EH (cell line): ENCODE measurements at places on chromosomes 12 and 14.
A peak's percentile ranks its signal among the peaks of the same experiment; 100 is the strongest.

DNA sequence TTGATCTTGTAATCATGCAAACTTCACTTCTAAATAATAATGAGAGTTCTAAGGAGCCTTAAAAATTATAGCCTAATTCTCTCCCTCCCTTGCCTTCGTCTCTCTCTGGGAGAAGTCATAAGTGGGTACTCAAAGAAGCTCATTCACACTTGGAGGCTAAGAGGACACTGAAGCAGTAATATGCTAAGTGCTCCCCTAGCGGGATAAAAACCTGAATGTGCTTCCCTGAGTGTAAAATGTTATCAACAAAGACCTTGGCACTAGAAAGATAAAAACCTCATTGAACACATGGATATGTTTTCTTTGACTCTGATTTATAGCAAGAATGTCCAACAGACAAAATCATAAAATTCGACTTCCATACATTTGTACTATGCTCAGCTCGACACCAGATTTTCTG, 337.9 kb upstream of the NOVA1 start:
- no peak for DNase-seq

DNA sequence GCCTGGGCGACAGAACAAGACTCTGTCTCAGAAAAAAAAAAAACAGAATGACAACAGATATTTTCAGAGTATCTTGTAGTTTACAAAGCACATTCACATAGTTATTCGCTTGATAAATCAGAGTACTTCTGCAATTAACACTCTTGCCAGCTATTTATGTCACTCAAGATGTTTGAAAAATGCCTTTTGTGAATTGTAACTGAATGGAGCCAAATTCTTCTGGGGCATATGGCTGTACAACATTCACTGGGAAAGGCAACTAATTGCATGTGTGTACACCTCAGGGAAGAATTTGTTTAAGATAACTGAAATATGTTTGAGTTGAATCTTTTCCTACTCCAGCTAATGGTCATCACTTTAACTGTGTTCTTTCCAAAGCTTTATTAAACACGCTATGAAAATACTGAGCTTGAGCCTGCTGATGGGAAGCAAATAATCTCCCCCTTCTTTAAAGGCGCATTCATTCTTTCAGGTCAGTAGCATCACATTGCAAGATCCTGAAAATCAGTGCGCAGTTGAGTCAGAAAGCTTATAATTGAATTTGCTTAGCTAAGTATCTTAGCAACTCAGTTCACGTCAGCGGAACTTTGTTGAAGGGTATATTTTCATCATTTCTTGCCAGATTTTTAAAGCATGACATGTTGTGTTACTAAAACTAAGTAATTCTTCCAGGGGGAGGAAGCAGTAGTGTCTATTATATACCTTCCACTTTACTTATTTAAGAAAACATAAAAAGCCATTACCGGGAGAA, 66.6 kb downstream of the SINHCAF start:
- DNase-seq: no peak

- no peak for DNase-seq
Measured at GRCh38 chr12:3565985-3566384, 75.0 kb downstream of the PRMT8 start.

GRCh38 chr12:13114251-13115052, 11.0 kb upstream of the GSG1 start:
- DNase-seq: peak; percentile 64

DNA sequence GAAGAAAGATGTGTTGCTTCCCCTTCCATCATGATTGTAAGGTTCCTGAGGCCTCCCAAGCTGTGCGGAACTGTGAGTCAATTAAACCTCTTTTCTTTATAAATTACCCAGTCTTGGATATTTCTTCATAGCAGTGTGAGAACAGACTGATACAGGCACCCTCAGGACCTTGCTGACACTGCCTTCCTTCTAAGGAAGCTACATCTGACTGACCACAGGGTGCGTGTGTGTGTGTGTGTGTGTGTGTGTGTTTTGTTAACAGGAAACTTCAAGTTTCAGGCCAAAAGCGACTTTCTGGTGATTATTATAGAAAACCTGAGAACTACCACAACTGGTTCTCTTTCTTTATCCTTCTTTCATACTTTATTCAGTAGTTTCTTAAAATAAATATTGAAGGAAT, 149.0 kb downstream of the CAPZA3 start:
- peak; percentile 7 for DNase-seq

DNA sequence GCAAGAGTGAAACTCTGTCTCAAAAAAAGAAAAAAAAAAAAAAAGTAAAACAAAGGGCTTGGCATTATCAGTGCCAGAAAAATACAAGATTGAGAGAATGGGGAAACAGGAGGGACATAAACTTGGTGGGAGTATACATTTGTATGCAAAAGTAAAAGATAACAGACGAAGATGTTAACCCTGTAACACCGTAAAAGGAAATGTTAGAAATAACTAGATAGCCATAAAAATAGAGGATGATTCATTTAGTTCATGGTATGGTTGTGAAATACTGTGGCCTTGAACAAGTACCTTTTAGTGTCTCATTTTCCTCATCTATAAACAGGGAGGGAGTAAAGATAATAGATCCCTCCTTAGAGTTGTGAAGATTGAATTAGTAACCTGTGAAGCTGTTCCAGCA, 33.3 kb downstream of the ATP2A2 start:
- peak; percentile 92 for DNase-seq

- DNase-seq: no peak
Measured at GRCh38 chr12:26245175-26245942, 50.0 kb downstream of the SSPN start.

GRCh38 chr14:23569443-23570151, 2.0 kb upstream of the AP1G2 start:
- peak; percentile 43 for DNase-seq

DNA sequence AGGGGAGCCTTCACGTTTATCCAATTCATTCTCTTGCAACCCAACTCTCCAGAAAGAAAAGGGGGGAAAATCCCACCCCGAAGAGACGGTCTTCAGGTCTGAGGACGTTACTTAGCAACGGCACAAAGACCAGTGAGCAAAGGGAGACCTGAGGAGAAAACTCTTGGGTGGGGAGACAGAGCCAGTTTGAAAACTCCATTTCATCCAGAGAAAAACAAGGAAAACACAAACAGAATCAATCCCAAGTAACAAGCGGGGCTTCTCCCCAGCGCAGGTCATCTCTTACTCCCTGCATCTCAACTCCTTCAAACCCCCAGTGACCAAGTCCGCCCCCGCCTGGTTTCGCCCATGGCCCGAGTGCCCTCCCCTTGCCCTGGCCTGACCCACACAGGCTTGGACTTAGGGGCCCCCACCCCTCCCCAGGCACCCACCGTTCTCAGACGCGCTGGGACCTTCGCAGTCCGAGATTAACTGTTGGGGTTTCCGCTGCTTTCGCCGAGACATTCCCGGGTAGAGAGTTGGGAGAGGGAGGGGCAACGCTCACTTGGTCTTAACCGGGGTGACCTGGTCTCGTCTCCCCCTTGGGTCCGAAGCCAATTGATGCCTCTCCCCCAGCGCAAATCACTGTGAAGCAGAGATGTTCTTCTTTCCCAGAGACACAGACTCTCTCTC, 10.4 kb upstream of the SALL2 start:
- DNase-seq: no peak

DNA sequence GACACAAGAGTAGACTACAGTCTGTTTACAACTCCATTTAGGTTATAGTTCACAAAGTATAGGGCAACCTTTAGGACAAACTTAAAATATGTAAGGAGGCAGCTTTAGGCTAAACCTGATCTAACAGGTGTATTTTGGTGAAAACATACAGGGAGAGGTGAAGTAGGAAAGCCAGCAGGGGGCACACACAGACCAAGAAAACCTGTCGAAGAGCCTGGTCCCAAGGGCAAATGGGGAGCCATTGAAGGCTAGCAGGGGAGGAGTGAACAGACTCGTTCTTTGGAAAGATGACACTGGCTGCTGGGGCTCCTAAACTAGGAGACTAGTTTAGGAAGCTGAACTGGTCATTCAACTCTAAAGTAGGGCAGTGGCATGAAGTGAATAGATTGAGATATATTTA, 138.8 kb upstream of the WSCD2 start:
- DNase-seq: peak; percentile 1

GRCh38 chr12:54409267-54409666, 9.8 kb downstream of the ITGA5 start:
- DNase-seq: no peak

- DNase-seq: no peak
Measured at GRCh38 chr14:104782808-104783139, 12.8 kb downstream of the AKT1 start.

GRCh38 chr14:91496790-91497189, 13.3 kb downstream of the PPP4R3A start:
- no peak for DNase-seq

- no peak for DNase-seq
Measured at GRCh38 chr12:83559650-83560049, 872.9 kb downstream of the TMTC2 start.

DNA sequence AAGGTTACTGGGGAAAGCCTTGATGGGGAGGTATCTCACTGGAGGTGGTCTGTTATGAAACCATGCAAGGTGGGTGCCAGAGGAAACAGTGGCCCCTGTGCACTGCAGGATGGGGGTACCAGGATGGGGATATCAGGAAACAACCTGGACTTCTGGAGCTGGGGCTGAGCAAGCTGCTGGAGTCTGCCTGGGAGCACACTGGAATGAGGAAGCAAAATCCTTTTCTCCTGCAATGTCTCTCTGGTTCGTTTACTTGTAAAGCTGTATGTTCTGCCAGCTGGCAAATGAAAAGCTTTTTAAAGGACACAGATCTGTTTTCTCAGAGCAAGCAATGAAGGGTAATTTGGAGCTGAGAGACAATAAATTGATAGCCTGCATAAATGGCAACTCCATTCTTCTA, 23.2 kb upstream of the SERPINA1 start:
- DNase-seq: no peak

DNA sequence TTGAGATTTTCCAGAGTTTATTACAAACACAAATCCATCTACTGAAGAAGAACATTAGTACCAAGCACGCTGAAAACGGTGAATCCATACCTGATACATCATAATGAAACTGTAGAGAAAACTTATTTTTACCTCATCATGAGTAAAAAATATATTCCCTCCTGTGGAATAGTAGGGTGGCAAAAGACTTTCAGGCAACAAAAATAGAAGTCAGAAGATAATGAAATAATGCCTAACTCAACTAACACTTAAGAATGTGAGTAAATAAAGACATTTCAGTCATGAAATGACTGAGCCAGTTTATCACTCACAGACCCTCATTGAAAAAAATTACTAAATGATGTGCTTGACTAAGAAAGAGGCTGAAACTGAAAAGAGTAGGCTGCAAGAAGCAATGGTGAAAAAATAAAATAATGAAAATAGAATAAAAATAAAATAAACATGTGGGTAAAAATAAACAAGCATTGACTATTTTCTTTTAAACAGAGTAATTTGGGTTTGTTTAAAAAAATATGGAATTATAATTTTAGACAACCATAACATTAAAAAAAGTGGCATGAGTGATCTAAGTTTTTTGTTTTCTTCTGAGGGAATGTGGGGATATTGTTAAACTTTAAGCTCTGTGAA, 148.6 kb downstream of the ASCL1 start:
- DNase-seq: no peak

DNA sequence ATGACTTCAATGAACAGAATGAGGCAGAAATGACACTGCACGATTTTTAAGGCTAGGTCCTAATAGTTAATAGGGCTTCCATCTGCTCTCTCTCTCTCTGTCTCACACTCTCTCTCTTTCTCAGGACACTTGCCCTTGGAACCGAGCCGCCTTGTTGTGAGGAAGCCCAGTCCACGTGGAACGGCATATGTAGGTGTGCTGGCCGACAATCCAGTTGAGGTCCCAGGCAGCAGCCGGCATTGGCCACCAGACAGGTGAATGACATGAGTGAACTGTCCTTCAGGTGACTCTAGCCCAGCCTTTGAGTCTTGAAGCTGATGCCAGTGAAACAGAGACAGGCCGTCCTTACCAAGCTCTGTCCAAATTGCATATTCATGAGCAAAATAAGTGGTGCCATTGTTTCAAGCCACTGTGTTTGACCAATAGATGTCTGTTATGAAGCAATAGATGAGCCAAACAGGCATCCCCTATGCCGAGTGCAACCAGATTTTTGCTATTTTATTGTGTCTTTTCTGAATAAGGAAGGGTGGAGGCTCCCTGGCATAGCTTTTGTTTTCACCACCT, 217.5 kb upstream of the LHX5 start:
- no peak for DNase-seq

- no peak for DNase-seq
Measured at GRCh38 chr12:9649532-9649940, 20.0 kb upstream of the CLEC2D start.

DNA sequence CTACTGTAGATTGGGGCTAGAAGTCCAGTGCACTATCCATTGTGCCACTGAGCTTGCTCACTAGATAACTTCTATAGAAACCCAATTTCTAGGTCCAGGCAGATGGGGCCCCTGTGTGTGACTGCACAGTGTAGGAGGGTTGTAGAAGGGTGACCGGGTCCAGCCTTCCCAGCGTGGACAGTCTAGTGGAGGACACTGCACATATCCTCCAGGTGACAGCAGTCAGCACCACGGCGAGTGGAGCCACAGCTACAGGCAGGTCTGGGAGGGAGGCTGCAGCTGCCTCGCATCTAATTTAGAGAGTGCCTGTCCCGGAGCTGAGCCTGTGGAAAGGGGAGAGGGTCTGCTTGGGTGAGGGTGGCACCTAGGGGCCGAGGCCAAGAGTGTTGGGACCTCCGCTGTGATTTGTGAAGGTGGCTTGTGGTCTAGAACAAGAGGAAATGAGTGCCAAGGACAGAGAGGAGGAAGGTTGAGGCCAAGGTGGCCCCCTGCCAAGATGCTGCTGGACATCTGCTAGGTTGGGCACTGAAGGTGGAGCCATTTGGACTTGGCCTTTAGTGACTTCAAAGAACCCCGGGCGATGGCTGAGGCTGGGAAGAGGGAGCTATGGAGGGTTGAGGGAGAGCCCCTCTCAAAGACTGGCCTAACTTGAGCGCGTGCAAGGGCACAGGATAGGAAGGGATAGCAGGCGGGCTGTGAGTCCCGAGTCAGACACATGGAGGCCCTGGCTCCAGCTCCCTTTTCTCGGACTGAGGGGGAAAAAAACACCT, 46.0 kb upstream of the TRAF3 start:
- no peak for DNase-seq

- DNase-seq: no peak
Measured at GRCh38 chr12:82838827-82839226, 152.1 kb downstream of the TMTC2 start.

- no peak for DNase-seq
Measured at GRCh38 chr12:19947344-19947743, 421.0 kb upstream of the PDE3A start.

GRCh38 chr12:109783965-109784244, 49.3 kb downstream of the TRPV4 start:
- DNase-seq: no peak

DNA sequence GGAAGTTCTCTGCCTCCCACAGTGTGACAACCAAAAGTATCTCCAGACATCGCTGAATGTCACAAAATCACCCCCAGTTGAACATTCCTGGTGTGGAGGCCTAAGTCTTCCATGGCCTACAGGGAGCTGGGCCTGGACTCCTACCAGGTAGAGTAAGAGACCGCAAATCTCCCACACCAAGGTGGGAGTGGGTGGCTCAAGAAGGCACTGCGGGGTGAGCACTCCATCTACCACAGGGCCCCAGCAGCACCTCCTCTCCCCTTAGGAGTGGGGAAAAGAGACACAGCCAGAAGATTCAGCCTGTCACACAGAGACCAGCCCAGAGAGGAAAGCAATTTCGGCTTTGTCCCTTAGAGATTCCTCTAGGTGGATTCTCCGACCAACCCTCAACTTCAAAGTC, 25.5 kb downstream of the LRTM2 start:
- DNase-seq: no peak
